ENCODE measurements at places on chromosomes 7 and 10.

- DNase-seq = no peak
Measured at GRCh38 chr10:122445904-122446303, 8.5 kb upstream of the ARMS2 start.

GRCh38 chr10:103180491-103180890 lies 12.6 kb downstream of the NT5C2 start:
- DNase-seq = no peak

- DNase-seq = no peak
Measured at GRCh38 chr7:80443325-80443724, 68.5 kb downstream of the GNAT3 start.

DNA sequence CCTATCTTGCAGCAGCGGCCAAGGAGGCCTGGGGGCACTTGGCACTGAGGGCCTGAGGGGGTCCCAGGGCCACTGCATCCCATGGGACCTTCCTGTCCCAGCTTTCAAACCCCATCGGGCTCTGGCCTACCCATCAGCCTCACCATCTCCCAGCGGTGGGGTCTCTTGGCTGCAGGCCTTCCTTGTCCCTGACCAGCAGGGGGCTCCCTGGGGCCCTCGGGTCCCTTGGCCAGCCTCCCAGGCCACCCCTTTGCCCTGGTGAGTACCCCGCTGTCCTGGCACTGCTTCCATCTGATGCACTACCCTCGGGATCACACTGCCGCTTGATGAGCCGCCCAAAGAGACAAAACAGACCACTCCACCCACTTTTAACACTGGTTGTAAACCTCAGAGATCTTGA lies 43.5 kb downstream of the YKT6 start:
- no peak for DNase-seq

DNA sequence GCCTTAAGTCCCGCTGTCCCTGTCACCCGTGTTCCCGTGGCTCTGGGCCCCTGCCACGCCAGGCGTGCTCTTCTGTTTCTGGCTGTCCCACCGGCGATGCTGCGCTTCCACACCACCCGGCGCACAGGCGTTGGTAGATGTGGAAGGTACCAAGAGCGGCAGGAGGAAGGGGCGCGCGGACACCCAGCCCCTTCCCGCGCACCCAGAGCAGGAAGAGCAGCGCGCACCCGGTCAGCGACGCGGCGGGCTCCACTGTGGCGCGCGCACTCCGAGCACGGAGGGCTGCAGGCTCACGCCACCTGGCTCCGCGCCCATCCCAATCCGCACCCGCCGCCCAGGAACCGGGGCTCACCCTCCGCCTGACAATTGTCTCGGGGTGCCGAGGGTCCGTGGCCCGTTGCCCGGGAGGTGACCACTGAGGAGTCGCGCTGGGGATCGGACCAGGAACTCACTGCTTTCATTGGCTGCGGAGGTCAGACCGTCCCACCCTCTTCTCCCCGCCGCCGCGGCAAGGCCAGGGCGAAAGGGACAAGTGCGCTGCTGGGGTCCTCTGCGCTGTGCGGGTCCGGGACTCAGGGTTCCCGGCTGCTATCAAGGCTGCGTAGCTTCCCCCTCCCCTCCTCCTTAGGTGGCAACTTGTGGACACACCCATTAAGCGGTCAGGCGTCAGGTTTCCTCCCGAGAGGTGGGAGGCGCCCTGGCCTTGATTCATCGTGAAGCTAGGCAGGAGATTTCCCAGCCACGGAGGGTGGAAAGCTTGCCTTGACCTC lies 121.6 kb upstream of the ZNF92 start:
- DNase-seq = peak; percentile 26

- DNase-seq = no peak
Measured at GRCh38 chr10:17154116-17154515, 24.5 kb upstream of the CUBN start.

DNA sequence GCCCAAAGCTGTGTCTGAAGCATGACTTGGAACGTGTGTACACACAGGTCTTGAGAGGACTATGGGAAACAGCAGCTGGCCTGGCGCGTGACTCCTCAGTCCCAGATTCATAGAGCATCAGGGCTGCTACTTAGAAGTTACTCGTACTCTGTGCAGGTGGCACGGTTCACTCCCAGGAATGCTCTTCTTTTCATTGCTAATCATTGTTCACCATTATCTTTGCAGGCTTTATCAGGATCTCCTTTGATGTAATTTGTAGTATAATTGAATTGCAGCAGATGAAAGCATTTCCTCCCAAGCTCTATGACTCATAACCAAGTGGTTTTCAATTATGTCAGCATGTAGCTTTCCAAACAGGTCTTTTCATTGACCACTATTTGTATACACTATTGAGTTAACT lies 938.9 kb downstream of the NRG3 start:
- DNase-seq = no peak

- DNase-seq = no peak
Measured at GRCh38 chr7:28773423-28774145, 184.5 kb downstream of the TRIL start.

DNA sequence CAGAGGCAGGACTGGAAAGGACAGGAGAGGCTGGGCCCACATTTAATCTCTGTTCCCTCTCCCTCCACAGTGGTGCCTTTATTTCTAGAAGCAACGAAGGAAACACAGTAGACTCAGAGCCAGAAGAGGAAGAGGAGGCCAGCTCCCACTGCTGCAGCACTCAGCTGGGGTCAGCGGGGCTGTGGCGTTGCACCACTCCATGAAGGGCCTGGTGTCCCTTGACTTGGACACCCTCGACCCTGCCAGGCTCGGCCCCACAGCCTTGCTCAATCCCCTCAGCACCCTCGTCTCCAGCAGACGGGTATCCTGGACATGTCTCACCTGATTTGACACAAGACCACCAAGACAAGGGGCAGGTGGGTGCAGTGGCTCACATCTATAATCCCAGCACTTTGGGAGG lies 38.8 kb downstream of the PRKAG2 start:
- DNase-seq = no peak

GRCh38 chr7:156559001-156559400 lies 81.6 kb upstream of the RNF32 start:
- no peak for DNase-seq

GRCh38 chr10:94803307-94803706 lies 40.8 kb downstream of the CYP2C19 start:
- no peak for DNase-seq

GRCh38 chr10:23073527-23073926 lies 21.9 kb upstream of the MSRB2 start:
- DNase-seq = no peak

GRCh38 chr7:38889872-38890432 lies 19.0 kb downstream of the VPS41 start:
- DNase-seq = no peak

DNA sequence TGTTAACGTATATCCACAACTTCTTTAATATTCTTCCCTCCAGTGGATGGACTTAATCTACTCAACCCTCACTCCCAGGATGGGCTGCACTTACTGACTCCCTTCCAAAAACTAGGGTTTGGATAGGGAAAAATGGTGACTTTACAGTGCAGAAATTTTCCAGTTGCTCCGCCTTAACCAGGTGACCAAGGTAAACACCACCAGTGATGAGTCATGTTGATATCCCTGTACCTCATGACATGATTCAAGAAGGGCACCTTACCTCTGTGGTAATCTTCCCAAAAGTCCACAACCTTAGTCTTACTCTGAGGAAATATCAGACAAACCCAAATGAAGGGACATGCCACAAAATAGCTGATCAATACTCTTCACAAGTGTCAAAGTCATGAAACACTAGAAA lies 3.5 kb upstream of the GSTK1 start:
- DNase-seq = no peak

DNA sequence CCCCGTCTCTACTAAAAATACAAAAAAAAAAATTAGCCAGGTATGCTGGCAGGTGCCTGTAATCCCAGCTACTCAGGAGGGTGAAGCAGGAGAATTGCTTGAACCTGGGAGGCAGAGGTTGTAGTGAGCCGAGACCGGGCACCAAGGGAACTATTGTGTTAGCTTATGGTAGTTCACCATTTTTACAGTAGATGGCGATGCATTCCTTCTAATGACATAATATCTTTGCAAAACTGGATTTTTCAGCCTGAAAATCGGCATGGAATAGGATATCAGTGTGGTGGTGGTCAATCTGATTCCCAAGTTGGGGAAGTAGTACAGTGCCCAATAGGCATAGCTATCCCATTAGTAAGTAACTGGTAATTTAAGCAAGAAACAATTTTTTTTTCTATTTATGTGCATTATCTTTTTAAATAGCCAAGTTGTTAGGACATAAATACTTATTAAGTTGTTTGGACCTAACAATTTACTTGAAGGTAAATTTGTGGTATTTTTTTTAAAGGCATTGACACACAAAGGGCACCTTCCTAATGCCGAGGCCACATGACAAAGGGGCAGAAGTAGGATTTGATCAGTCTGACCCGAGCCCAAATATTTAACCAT lies 17.6 kb upstream of the IMPDH1 start:
- peak; percentile 45 for DNase-seq

DNA sequence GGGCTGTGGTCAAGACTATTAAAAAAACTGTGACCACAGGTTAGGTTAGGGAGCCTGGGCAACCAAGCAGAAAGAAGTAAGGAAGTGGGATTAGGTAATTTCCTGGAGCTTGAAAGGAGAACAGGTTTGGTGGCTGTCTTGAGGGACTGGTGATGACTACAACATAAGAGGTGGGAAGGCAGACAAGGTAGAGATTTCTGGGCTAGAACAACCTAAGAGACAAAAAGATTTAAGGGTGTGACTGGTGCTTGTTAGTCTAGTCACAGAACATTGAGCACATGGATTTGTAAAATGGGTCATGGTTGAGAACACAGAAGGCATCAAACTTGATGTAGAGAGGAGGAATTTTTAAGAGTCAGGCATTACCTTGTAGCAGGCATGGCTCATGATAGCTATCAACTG lies 123.7 kb upstream of the ASAH2 start:
- no peak for DNase-seq

GRCh38 chr10:87734987-87735827 lies 75.5 kb downstream of the PAPSS2 start:
- DNase-seq = no peak

DNA sequence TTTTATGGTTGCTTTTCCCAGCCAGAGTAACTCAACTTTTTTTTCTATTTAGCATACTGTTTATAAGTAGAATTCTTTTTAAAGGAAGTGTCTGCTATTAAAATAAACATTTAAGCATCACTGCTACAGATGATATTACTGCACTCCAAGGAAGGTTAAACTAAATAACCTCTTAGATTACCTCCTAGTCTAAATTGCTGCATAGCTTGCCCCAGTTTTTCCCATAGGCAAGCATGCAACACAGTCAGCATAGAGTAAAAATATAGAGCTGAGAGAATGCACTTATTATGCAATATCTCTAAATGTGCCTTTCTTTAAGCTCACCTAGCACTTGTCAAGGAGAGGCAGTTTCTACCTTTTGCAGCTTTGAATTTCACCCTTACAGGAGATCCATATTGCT lies 1392.4 kb upstream of the CELF2 start:
- DNase-seq = no peak

- no peak for DNase-seq
Measured at GRCh38 chr10:42936580-42936979, 140.3 kb upstream of the RET start.

DNA sequence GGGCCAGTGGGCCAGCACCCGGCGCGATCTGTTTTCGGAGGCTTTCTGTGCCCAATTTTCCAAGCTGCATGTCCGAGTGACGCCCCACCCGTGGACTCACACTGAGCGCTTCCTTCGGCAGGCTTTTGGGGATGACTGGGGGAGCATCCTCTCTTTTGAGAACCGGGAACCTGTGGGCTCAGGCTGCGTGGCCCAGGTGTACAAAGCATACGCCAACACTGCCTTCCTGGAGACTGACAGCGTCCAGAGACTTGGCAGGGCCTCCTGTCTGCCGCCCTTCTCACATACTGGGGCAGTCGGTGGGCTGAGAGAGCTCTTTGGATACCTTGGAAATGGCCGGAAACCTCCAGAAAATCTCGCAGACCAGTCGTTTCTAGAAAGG lies 1.0 kb downstream of the ADCK2 start:
- no peak for DNase-seq

DNA sequence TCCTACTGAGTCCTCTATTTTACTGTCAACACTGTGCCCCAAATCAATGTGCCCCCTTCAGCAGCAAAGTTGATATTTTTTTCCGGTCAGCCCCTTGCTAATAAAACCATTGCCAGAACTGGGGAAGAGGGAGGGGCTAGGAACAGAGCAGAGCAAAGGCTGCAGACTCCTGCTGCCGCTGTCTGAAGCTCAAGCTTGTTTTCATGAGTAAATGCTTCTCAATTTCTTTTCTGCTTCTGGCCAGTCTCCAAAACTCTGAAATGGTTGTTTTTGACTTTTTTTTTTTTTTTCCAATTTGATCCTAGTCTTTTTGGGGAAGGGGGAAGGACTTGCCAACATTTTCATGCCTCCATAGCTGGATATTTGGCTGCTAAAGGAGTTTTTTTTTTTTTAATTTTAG lies 26.7 kb upstream of the PROSER2 start:
- DNase-seq = no peak

GRCh38 chr7:142919656-142920055 lies 13.9 kb downstream of the TRPV5 start:
- DNase-seq = no peak

DNA sequence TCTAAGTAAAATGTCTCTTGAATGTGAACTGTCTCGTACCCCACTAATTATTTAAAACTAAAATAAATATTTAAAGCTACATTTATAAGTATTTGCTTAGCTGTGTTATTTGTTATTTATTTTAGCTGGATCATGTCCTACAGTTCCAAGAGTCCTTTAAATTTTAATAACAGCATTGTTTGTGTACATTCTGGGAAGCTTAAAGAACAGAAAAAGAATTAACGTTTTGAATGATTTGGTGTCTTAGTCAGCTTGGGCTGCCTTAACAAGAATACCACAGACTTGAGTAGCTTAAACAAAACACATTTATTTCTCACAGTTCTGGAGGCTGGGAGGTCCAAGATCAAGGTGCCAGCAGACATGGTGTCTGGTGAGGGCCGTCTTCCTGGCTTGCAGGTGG lies 107.4 kb downstream of the ITIH5 start:
- no peak for DNase-seq

GRCh38 chr7:127918130-127918529 lies 113.1 kb downstream of the LRRC4 start:
- DNase-seq = no peak

DNA sequence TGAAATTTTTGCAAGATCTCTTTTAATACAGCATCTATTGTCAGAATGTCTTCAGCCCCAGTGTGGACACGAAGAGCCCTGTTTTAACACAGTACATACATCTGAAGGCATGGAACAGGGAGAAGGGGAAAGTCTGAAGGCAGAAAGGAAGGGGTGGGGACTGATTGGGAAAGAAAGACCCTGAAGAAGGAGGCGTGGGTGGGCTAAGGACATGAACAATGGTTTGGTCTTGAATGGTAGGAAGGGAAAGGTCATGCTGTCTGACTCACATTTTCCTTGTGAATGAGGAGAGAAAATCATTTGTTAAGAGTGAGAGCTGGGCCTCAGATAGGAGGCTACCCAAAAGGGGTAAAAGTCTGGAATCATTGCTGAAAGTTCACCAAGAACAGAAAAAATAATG lies 297.1 kb downstream of the GALNT17 start:
- no peak for DNase-seq

- DNase-seq = no peak
Measured at GRCh38 chr10:15427843-15428414, 56.8 kb upstream of the FAM171A1 start.

- no peak for DNase-seq
Measured at GRCh38 chr7:17681965-17682364, 258.3 kb downstream of the SNX13 start.

- DNase-seq = no peak
Measured at GRCh38 chr7:135770139-135770710, 21.6 kb upstream of the FAM180A start.
